ENCODE measurements at places on chromosomes 2 and 18.

DNA sequence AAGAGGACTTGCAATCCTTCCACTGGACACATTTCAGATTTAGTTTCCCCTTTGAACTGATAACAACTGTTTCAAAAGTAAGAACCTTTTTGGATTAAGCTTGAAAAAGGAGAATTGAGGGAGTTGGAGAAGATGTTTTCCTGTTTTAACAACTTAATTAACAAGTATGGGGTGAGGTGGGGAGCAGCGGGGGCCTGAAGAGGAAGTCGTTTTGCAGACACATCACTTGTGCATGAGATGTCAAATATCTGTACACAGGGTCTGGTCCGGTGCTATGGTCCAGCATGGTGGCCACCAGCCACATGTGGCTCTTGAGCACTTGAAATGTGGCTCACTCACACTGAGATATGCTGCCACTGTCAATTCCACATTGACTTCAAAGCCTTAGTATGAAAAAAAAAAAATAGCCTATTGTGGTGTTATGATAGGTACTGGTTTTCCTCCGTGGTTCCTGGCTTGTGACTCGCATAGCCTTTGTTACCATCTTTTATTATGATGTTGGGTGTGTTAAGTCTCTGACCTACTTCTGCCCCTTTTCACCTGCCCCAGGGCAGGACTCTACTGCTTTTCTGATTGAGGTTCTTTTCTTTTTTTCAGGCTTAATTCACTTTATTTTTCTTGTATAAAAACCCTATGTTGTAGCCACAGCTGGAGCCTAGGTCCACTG, 205.5 kb downstream of the BCL2 start:
- no peak for DNase-seq

GRCh38 chr2:12201369-12201768, 454.9 kb downstream of the LPIN1 start:
- no peak for DNase-seq

- DNase-seq = no peak
Measured at GRCh38 chr2:46193356-46193755, 103.9 kb upstream of the EPAS1 start.

GRCh38 chr2:178914259-178914849, 107.1 kb upstream of the TTN start:
- DNase-seq = peak; percentile 77

DNA sequence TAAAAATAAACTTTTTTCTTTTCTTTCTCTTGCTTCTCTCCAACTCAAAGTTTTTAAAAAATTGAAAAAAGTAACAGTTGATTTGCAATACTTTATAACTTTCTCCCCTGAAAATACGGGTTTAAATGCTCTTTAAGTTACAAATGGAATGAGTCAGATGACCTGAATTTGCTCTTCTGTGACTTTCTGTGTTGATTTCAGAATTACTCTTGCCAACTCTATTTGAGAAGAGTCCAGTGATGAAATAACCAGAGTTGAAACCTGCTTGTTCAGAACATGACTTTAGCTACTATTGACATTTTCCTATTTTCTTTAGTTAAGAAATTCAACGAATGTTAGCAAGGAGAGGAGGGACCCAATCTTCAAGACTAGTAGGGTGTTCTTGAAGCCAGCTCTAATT, 146.1 kb upstream of the ZSWIM2 start:
- DNase-seq = peak; percentile 66

- DNase-seq = no peak
Measured at GRCh38 chr2:12538138-12538694, 178.5 kb upstream of the TRIB2 start.

DNA sequence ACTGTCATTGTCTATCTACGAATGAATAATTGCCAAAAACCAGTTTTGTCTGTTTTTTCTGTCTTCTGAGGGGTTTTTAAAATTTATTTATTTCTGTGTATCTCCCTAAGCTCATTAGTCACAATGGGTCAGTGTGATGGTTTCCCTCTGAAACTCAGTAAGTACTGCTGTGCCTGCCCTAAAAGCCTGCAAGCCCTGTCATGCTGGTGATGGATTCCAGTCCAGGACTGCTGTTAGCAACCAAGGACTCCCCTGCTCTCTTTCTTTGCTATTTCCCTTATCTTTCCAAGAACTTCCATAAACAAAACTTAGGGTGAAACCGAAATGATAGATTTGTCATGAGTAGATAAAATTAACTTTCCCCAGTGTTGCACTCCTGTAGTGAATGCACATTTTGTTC, 11.8 kb upstream of the DSG2 start:
- DNase-seq = no peak

DNA sequence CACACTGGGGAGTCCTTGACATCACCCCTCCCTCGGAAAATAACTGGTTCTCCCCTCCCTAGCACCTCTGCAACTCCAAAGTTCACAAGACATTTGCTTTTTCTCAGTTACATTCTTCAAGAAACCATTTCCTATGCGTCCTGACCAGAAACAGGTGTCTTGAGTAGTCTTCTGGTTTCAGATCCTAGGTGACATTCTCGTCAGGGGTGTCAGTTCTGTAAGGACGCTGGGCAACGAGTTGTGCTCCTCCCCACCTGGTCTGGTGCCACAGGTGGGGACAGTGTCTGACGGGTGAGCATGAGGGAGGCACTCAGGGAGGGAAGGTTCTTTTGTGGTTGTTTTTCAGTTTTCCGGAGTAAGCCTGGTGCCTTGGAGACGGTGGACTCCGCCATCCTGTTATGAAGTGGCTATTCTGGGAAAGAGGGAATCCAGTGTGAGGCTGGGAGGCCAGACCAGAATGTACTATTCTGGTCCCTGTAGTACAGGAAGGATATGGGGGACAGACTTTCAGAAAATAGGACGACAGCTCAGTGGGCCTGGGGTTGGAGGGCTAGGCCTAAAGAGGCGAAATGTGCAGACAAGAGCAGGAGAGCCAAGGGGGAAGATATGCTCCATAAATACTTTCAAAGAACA, 50.6 kb downstream of the EPAS1 start:
- no peak for DNase-seq

- DNase-seq = no peak
Measured at GRCh38 chr18:70366174-70366573, 77.3 kb downstream of the SOCS6 start.

DNA sequence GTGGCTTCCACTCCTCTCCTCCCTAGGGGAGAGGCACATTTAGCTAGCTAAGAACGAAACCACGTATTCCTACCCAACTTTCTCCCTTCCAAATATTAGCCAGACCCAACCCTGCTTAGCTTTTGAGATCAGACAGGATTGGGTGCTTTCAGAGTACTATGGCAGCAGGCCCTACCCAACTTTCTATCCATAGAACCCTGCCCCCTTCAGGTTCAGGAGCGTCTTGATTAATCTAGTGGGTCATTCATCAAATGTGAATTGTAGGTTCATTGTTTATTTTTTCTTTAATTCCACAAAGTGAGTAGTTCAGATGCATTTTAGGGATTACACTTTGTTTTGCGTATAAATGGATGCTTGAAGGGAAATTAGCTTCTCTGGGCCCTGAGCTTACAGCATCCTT, 188.3 kb downstream of the MIB1 start:
- no peak for DNase-seq

GRCh38 chr2:99695944-99696253, 206.1 kb upstream of the REV1 start:
- DNase-seq = no peak

DNA sequence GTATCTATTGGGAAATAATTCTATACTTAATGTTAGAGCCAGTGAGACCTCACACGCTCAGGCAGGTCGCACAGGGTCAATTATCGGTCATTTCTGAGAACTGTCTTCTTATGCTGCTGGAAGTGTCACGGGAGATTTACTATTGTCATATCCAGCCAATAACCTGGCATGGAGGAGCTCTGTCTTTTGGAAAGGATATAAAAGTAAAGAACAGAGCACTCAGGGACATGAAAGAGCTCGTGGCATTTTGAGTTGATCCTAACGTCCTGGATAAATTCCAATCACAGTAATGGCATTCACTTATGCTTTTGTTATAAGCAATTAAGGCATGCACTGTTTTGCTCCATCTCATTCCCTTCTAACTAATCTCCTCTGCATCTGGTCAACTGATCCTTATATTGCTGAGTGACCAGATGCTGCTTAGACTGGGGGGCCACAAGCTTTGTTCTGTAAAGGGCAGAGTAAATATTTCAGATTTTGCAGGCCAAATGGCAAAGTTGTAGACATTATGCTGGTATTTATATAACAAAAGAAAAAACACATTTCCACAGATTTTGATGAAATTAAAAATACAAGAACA, 453.5 kb upstream of the SMIM21 start:
- no peak for DNase-seq

DNA sequence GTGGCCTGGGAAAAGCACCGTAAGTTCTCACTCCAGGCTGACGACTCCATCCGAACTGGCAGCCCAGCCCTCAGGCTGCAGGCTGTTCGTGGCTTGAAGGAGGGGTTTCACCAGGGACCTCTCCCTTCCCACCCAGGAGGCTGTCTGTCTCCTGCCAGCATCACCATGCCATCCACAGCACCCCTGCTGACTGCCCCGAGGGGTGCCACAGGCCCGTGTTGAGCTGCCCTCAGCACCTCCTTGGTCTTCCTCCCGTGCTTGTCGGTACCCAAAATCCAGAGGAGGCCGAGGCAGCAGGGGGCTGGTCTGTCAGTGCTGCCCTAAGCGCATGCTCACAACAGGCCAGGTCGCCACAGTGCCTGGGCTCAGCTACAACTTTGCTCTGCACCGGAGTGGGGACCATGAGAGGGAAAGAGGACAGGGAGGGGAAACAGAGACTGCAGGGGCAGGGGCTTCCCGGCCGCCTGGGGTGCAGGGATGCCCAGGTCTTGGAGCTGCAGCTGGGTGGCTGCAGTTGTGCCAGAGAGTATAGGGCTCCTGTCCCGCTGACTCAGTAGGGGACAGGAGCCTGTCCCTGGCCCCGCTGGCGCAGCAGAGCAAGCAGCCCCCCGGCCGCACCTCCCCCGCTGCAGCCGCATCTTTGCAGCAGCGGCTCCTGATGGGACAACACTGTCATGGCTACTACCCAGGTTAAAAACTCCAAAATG, 963.7 kb upstream of the CRIM1 start:
- no peak for DNase-seq

DNA sequence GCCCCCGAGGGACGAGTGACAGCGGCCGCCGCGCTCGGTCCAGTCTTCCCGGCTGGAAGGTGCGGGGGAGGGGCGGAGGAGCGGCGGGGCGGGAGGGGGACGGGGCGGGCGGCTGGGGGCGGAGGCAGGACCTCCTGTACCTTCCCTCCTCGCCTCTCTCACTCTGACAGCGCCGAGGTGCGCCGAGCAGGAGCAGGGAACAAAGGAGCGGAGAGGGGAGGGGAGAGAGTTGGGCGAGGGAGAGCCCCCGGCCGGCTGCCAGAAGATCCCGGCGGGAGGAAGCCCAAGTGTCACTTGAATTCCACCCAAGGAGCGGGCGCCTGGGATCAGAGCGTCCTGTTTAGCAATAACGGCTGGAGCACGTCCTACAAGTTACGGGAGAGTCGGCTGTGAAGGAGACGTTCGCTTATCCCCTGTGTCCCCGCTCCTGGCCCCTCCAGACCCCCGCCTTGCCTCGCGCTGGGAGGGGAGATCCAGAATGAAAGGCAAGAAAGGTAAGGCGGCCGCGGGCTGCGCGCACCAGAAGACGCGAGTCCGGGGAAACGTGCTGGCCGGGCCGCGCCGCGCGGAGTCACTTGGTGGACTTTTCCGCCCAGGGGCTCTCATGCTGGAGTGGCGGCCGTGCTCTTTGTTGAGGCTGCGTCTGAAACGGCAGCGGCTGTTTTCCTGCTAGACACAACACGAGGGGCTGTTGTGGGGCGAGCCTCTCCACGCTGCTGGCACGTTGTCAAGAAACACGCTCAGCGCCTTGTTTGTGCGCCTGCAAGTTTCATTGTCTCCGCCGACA, at the start of gene TGIF1:
TGIF1 (plus strand) TSS at position 161 of the 787 bp plus-strand sequence; CDS start at position 479, 318 bp downstream.
- peak; percentile 94 for DNase-seq

DNA sequence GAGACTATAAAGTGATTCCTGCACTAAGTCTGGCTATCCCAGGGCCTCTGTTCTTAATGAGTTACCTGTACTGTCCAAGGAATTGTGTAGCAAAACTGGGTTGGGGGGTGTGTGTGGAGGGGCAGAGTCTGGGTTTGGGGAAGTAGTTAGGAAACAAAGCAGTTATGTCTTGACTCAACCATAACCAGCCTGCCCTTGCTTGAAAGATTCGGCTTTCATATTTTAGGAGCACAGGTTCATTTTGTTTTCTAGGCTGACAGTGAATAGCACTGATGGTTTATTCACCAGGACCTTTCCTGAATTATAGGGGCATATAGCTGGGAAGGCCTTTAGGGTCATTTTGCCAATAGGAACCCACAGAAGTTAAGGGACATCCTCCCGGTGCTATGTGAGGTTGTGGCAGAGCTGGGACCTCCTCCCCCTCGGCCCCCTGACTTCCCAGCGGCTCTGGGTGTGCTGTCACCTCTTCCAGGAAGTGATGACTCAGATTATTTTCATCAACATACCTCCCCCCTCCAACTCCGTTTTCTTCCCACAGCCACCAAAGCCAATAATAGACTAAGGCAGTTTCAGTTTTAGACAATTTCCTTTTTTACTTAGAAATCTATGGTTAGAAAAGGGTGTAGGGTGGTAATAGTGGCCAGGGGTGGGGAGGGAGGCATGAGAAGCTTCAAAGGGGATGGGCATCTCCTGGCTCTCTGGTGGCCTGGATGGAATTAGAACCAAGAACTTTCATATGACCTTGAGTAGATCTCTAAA, 44.8 kb downstream of the SETBP1 start:
- DNase-seq = peak; percentile 27

DNA sequence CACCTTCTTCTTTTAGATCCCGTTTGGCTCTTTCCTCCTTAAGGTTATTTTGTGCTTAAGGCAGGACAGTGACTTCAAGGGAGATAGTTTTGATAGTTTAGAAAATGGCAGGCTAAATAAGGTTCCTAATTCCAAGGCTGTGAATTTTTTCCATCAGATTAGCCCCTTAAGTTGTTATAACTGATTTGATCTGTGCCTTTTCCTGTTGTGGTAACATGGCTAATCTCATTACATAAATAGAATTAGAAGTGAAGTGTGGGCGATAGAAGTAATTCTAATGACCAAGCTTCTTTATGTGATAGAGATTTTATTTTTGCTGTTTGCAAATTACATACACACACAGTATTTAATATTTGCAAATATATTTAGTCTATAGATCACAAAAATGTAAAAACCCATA, 102.0 kb downstream of the MYO1B start:
- DNase-seq = no peak
